Stimulated activated CD4-positive, alpha-beta T cell treated with anti-CD3 and anti-CD28 coated beads, Interleukin-15, amount 100 ng/mL, for 1 hour (primary cell): ENCODE measurements at places on chromosomes 5 and 9.

DNA sequence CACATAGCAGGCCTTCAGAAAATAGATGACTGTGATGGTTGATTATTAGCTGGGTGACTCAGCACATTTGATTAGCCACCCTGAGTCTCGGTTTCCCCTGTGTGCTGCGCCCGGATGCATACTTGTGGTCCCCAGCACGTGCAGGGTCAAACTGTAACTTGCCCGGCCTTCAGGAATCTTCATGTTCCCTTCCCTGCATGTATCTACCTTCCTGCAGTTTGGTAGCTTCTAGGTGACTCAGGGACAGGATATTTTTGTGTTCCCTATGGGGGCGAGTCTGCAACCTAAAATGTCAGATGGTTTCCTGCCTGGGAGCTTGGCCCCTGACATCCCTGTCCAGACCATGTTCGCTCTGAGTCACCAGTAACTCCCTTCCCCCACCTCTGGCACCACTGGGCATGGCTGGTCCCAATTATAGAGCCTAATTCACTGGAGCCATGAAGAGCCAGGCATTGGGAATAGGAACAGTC, 13.2 kb downstream of the PTGS1 start:
- no peak for DNase-seq

- no peak for DNase-seq
Observed at GRCh38 chr9:114706711-114707110, 24.7 kb upstream of the TEX48 start.

- no peak for DNase-seq
Observed at GRCh38 chr5:127567026-127567768, 49.8 kb downstream of the PRRC1 start.

DNA sequence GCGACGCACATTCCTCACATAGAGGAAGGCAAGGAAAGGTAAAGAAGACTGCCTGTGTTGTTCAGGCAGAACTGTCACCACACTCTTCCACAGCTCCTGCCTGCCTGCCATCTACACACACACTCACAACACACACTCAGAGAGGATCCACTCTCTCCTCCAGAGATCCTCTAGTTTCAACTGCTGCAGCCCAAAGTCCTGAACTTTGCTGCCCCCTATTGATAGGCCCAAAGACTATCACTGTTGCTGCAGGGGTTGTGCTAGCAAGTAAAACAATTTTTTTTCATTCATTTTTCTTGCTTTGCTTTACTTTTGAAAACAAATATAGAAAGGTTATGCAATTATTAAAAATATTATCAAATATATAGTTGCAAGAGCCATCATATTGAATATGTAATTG, 5.9 kb upstream of the CFAP90 start:
- DNase-seq, result no peak

GRCh38 chr5:112628214-112628980, 109.3 kb upstream of the APC start:
- no peak for DNase-seq

- DNase-seq, result no peak
Observed at GRCh38 chr5:968881-969280, 39.7 kb upstream of the NKD2 start.

DNA sequence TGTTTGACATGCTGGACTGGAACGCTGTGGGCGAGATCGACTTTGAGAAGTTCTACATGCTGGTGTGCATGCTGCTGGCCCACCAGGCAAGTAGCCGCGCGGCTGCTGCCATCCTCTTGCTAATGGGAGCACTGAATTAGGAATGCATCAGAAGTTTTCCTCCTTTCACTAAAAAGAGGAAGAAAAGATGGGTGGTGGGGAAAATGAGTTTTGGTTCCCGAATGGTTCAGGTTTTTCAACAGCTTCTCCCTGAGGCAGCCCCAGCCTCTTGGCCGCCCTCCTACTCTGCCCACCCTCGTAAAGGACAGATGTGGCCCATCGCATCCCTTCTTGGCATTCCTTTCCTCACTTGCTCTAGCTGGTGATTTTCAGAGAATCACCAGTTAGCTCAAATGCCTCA, 5.5 kb downstream of the EFCAB9 start:
- DNase-seq, result no peak

GRCh38 chr5:30808996-30809395, 384.5 kb upstream of the CDH6 start:
- no peak for DNase-seq

DNA sequence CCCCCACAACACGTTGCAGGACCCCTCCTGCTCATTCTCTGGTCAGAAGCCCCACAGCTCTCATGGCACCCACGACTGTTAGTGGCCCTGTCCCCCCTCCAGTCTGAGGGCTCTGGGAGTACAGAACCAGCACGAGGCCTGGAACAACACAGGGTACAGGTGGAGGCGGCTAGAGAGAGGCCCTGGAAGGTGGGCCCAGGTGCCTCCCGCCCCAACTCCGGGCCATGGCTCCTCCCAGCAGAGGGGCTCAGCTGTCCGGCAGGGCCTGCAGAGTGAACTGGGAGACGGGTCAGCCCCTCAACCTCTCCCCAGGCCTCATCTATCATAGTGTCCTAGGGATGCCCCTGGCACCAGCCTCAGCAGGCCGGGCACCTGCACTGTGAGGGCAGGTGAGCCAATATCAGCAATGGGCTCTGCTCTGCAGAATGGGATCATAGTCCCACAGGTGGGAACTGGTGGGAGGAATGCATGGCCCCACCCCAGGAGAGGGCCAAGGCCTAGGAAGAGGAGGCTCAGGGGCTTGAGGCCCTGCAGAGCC, 58.6 kb downstream of the BARX1 start:
- DNase-seq, result no peak

DNA sequence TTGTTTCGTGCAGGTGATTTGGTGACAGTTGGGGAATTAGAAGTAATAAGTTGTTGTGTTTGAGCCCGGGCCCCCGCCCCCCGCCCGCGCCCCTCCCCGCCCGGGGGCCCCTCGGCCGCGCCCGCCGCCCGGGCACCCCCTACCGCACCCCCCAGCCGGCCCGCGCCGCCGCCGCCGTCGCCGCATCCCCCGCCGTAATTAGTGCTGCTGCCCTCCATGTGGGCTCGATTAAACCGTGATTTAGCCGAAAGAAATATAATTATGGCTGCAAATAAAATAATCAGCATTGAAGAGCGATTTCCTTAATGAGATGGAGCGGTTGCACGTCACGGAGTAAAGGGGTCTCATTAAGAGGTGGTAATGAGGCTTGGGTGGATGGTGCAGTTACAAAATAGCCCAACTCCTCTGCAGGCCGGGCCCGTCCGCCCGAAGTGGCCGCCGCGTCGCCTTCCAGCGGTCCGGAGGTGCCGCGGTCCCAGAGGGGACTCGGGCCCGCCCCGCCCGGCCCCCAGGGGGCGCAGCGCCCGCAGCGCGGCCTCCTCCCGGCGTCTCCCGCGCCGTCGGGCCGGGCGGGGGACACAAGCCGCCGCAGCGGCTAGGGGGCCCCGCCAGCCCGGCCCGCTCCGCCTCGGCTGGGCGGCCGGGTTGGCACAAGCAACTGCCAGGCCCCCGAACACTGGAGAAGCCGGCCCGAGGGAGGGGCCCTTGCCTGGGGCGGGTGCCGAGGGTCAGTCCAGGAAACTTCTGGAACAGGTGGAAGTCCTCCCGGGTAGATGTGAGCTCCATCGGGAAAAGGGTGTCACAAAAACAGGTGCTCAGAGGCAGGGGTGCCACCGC, 6.9 kb upstream of the OTP start:
- no peak for DNase-seq

GRCh38 chr5:97568382-97568781, 385.3 kb upstream of the RIOK2 start:
- DNase-seq, result no peak

DNA sequence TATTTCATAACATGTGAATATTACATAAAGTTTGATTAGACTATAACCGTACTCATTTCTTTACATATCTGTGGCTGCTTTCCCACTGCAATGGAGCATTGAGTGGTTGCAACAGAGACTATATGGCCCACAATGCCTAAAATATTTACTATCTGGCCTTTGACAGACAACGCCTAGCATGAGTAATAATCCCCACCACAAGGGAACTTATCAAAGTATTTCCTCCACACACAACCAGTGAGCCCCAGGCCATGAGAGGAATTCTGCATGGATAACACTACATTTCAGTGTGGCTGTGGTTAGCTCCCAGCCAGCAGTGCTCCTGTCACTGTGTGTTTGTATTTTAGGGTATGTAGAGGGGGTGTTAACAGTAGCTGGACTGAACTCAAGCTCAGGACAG, 54.8 kb downstream of the FAM81B start:
- DNase-seq, result no peak

DNA sequence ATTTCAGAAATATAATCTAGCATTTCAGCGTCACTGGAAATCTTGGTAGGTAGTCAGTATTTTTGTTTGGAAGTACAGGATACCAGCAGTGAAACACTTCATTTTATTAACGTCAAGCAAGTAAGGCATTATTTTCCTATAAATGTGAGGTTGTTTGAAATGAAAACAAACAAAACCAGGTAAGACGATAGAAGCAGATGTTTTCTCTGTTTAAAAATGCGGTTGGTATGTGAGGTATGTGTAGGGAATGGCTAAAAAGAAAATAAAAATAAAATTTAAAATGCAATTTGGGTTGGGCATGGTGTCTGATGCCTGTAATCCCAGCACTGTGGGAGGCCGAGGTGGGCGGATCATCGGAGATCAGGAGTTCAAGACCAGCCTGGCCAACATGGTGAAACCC, 16.1 kb downstream of the GDA start:
- DNase-seq, result no peak

DNA sequence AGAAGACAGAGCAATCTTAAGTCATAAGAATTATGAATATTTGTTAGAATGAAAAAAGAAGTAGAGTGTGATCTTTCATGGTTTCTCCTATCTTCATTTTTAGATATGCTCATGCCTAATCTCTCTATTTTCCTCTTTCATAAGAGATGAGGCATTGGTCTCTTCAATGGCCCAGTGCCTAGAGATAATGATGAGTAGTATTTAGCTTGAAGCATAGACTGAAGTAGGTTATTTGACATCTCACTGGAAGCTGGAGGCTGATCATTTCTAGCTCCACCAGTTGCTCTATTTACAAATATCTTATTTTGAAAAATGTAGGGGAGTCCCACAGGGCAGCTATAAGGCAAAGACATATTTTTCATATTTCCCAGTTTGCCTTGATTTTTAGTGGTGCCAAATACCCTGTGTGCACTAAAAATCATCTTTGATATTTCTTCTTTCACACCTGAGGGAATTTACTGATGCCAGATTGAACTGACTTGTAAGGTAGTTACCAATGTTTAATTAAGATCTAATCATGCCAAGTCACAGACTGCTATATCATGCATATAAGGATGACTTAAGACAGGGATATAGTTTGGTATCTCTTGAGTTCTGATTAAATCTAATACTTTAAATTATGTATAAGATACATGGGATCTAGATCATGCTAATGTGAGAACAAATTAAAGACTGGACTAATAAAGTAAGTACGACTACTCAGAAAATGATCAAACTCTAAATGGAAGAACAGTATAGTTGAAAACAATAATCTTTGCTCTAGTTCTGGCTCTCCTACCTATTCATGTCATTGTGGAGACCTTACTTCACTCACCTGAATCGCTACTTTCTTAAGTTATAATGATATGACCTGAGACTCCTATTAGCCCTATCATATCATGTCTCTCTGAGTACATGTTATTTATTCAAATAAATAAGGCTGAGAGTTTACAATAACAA, 108.2 kb upstream of the IFNE start:
- no peak for DNase-seq

- no peak for DNase-seq
Observed at GRCh38 chr9:20614602-20615216, 7.6 kb downstream of the MLLT3 start.

- no peak for DNase-seq
Observed at GRCh38 chr5:128637031-128637430, 99.0 kb upstream of the FBN2 start.

DNA sequence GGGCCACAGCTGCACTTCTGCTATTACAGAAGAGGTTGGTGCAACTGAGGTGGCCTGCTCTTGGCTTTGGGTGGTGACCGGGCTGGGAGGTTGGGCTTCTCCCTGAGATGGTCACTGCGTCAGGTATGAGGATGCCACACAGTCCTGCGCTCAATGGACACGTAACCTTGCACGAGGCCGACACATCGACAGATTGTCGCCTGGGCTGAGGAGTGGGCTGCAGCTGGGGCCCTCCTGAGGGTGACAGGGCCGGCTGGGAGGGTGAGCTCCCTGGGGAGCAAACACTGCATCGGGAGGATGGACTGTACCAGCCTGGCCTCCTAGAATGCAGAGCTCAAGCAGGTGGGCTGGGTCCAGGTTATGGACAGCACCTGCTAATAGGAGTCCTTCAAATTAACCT, 261.1 kb upstream of the ADAMTS16 start:
- DNase-seq, result no peak

- DNase-seq, result no peak
Observed at GRCh38 chr5:147789820-147790219, 7.3 kb upstream of the JAKMIP2 start.

DNA sequence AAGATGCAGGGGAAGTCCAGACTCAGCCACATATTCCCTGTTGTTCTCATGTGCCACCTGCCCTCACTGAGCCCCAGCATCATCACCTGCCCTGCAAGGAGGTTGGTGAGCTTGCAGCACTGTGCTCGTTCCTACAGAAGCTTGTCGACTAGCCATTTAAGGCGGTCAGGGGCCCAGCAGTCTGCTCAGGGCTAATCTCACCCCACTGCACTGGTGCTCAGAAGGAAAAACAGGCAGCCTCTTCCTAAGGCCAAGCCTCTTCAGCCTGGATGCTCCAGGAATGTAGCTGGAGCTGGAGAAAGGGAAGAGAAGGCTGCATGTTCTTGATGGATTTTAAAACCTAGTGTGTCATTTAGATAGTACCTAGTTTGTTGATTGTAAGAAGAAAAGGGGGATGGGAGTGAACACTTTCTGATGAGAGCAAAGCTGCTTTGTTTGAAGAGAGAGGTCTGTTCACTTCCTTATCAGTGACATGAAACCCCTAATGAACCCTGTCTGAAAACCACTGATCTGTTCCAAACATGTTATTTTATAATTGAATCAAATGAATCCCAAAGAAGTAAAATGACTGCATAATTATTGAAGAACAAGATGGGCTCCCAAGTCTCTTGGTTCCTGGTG, 10.6 kb upstream of the ASPN start:
- DNase-seq, result no peak

DNA sequence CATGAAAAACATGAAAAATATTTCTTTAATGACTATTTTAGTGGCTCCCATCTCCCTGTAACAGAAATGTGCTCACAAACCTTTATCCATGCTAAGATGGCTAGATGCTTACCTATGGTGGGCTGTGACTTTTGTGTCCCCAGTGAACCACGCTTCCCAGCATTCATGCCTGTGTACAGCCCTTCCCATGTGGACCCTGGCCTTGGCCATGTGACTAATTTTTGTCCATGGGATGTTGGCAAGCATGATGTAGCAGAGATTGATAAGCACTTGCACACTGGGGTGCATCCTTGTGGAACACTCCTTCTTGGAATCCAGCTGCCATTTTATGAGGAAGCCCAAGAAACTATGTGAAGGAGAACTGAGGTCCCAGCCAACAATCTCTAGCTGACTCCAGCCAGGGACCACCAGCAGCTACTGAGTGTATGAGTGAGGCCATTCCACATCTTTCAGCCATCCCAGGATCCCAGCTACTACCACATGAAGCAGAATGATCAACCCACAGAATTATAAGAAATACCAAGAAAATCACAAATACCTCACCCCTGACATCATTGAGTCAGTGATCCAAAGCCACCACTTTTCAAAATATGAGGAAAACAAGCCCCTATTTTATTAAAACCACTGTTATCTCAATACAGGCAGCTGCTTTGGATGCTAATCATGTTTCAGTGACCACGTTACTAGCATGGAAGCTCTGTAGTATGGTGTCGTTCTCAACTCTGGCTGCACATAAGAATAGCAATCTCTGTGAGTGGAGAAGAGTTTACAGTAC, 16.1 kb upstream of the RAI14 start:
- no peak for DNase-seq

GRCh38 chr5:84274585-84275468, 109.9 kb downstream of the EDIL3 start:
- no peak for DNase-seq
